ENCODE measurements at places on chromosomes 1 and 21.

GRCh38 chr1:48726139-48726538 is 50.6 kb downstream of the BEND5 start:
- no peak for DNase-seq

DNA sequence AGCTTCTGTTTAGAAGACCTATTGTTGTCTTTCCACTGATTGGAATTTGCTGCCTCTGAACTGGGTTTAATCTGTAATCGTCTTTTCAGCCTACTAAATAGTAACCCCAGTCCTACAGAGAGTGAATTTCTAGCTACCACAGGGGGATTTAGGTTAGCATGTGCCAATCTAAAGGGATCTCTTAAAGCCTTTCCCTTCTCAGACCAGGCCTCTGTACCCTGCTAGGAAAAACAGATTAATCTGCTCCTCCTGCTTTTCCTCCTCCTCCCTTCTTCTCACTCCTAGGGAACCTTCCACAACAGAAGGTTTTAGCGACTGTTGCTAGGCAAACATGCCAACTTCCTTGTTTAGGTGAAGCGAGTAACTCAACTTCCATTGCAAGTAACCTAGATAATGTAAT is 1.3 kb upstream of the RC3H1 start:
- DNase-seq = no peak

DNA sequence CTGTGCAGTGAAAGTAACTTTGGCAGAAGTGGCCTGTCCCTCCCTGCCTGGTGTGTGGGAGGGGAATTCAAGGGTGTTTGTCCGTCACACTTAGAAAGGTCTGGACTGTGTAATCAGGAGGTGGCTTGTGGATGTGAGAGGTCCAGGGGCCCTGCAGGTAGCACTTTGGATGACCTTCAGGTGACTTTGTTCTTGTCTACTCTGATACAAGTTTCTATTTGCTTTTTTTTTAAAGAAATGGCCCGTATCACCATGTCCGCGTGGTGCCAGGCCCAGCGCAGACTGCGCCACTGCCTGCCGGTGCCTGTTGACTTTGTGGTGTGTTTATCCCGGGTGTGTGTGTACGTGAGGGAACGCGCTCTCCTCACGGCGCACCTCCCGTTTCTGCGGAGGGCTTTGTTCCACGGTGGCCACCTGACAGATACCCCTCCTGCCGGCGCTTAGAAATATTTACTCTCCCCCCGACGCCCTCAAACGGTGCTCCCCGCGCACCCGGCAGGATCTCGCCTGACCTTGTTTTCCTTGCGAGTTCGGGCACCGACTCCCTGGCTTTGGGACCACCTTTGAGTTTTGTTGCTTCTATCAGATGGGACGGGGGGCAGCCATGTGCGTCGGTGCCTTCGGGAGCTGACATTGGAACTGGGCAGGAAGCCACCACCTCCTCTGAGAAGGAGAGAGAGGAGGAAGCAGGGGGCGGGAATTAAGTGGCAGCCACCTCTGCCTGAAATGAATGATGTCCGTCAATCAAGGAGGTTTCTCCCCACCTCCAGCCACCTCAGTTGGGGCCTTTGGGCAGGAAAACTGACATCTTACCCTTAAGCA is 119.4 kb downstream of the PRDM16 start:
- no peak for DNase-seq

DNA sequence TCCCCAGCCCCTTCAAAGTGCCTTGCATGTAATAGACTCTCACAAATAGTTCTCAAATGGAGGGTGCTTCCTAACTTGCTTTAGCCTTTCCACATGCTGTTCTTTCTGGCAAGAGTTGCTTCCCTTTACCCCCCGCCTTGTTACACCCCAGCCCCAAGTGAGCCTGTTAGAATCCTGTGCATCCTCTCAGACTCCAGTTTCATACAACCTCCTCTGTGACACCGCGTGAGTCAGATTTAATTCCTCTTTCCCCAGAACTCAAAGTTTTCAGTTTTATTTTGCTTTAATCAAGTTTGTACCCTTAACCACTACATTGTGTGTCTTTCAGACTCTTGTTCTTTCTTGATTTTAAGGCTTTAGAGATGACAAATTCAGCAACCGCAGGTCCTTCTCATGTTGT is 234.5 kb upstream of the HOOK1 start:
- DNase-seq = no peak

GRCh38 chr1:211236633-211237320 is 22.4 kb upstream of the RCOR3 start:
- no peak for DNase-seq

DNA sequence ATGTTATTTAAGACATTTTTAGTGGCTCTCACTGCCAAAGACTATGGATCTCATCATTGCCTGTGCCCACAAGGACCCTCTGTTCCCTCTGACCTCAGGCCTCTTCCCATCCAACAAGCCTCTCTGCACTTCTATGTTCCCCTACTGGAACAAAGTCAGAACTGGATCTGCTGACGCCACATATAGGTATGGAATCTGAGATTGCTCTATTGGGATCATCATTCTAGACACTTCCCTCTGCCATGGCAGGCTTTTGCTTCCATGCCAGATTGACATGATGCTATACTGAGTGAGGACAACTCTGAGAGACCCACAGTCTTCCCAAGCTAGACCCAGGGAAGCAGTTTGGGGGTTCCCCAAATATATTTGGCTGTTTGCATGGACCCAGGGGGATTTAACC is 76.0 kb upstream of the ZNF648 start:
- no peak for DNase-seq

- no peak for DNase-seq
Measured at GRCh38 chr1:899636-900317, 23.9 kb upstream of the SAMD11 start.

- no peak for DNase-seq
Measured at GRCh38 chr1:164578479-164579200, 19.7 kb downstream of the PBX1 start.

GRCh38 chr1:29676496-29676895 is 440.2 kb downstream of the PTPRU start:
- DNase-seq = no peak

DNA sequence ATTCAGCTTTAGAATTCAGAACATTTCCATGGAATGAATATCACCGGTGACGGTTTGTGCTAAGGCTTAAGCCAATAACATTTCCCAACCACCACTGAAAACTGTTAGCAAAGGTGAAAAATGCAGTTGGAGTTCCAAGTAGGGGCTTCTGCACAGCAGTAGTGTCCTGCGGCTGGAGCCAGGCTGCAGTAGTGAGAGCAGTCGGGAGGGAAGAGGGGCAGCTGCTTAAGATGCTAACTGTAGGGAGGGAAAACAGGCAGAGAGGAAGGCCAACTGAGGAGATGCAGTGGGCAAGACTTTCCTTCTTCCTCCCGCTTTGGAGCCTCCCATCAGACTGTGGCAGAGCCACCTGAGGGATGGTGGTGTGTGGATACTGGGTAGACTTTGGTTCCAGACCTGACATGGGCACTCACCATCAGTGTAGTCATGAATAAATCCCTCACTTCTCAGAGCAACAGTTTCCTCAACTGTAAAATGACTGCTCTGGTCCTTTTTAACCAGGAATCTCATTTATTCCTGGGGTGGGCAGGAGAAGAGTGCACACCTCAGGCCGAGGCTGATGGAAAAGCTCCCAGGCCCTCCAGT is 3.2 kb downstream of the F3 start:
- DNase-seq = no peak

DNA sequence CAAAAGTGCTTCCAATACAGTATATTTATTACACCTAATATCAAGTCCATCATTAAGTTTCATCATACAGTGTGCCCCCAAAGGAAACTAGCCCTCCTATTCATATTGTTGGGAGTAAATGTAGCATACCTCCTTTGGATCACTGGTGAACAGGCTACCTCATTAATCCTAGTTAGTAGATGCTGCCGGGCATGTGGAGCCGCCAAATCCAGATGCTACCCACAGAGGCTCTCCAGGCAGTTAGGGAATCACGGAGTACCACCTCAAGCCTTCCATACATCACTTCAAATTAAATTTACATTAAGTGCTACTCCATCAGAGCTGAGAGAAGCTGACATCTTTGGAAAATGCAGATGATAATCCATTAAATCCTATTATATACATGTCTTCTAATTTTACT is 121.7 kb upstream of the FOXD3 start:
- DNase-seq = no peak

- DNase-seq = no peak
Measured at GRCh38 chr21:32477424-32477745, 64.9 kb downstream of the EVA1C start.

GRCh38 chr1:21820597-21821232 is 8.7 kb downstream of the LDLRAD2 start:
- DNase-seq = no peak

GRCh38 chr1:34787461-34788420 is 5.1 kb upstream of the GJA4 start:
- peak; percentile 29 for DNase-seq

DNA sequence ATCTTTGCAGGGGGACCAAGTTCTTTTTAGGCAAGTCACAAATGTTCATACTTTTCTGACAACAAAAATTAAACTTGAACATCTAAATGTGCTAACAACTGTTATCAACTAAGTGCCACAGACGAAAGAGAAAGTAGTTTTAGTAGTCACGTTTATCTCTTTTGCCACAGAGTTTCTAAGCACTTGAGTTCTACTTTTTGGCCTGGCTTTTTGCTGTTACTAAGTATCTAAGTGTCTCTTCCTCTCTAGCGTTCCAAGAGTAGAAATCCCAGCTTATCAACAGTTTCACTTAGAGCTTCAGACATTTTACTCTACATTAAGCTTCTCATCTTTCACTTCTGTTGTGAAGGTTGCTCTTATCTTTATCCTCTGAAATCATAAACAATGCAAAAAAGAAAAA is 34.2 kb downstream of the GATAD2B start:
- DNase-seq = peak; percentile 56

DNA sequence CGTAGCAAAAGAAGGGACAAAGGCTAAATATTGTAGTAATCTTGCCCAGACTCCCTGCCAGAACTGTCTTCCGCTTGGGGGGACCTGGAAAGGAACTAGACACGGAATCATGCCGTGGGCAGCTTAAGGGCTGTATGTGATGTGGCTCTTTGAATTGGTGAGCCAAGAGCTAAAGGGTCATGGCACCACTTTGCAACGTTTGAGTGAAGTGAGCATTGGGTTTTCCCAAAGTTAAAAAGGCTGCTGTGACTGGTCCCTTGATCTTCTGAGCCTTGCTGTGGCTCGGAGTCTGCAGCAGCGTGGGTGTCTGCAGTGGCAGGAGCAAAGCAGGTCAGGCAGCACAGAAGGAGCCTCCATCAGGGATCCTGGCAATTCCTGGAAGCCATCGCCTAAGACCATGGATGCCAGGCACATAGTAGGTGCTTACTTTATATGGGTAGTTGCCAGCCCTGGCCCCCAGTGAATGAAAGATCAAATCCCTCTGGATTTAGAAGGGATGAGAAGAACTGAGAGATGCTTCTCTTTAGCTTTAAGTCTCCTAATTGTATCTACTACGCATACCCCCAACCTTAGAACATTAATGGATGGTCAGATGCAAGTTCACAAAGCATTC is 1.8 kb downstream of the SMYD2 start:
- no peak for DNase-seq

GRCh38 chr1:172004671-172005070 is 163.4 kb downstream of the DNM3 start:
- no peak for DNase-seq

- no peak for DNase-seq
Measured at GRCh38 chr1:236742421-236743160, 52.5 kb upstream of the MTR start.

- DNase-seq = no peak
Measured at GRCh38 chr1:14437417-14437918, 161.0 kb upstream of the KAZN start.

DNA sequence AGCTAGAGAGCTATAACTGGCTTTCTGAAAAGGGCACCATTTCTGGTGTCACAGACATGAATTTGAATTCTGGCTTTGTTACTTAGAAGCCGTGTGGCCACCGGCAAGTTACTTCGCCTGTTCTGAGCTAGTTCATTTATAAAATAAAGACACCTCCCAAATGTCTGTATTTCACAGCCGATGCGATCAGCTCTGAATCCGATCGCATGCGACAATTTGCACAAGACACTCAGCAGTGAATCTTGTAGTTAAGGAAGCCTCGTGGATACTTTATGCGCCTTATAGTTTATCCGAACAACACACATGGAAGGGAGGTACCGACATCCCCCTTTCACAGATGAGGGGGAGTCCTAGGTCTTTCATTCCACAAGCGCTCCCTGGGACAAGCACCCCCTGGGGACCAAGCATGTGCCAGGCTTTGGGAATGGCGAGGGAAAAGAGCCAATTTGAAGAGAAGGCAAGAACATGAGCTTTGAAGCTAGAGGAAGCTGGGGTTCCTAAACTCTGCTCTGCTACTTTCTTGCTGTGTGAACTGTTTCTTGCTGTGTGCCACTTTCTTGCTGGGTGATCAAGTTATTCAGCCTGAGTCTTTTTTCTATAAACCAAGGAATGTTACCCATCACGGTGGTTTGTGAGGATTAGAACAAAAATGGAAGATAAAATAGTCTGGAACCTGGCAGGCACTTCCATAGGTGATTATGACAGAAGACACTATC is 3.9 kb downstream of the ID3 start:
- DNase-seq = peak; percentile 66

GRCh38 chr1:99266726-99267125 is 2.4 kb downstream of the PLPPR4 start:
- DNase-seq = peak; percentile 35

DNA sequence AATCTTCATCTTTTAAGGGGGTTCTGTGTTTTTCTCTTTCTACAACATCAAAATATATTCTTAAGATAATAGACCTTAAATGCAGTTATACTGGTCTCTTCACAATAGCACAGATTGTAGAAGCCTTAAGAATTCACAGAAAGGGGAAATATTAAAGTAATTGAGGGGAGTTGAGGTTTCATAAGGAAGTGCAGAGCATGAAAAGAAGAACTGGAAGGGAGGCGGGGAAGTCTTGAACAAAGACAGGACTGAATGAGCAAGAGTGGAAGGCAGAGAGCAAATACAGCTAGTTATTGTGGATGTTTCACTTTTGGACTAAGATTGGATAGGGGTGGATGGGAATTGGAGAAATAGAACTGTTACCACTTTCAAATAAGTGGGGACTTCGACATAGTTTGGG is 67.7 kb downstream of the PTGER3 start:
- DNase-seq = no peak

DNA sequence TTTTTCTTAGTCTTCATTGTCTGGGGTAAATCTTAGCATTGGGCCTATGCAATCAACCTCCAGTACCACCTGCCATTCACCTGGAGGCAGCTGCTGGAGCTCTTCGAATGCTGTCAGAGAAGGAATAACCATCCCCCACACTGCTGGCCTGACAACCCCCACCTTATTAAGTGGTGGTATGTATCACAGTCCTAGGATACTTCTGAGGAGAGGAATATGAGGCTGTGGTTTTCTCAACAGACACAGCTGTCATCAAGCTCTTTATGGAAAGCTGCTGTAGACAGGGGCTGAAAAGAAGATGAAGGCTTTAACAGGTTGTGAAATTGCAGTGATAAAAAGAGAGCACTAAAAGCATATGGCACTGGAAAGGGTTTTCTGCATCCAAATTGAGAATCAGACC is 61.7 kb downstream of the TSEN15 start:
- DNase-seq = no peak

- peak; percentile 37 for DNase-seq
Measured at GRCh38 chr1:44672254-44672955, 1.9 kb downstream of the TMEM53 start.
